ENCODE measurements at places on chromosomes 5 and 9.

DNA sequence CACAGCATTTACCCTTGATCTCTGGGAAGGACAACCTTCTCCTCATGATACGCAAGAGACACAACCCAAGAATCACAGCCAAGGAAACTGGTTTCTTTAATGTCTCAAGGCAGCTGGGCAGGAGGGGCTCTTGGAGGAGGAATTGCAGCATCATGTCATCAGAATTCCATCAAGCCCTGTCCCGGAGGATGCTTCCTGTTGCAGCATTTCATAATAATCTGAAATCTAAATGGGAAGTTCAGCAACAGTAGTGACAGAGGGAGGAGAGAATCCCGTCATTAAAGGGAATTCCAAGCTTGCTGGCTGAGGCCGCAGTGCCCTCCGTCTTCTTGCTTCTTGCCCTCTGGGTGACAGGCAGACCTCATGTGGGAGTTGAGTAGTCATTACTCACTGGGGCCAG, 192.7 kb downstream of the TENT4A start:
- DNase-seq = no peak

DNA sequence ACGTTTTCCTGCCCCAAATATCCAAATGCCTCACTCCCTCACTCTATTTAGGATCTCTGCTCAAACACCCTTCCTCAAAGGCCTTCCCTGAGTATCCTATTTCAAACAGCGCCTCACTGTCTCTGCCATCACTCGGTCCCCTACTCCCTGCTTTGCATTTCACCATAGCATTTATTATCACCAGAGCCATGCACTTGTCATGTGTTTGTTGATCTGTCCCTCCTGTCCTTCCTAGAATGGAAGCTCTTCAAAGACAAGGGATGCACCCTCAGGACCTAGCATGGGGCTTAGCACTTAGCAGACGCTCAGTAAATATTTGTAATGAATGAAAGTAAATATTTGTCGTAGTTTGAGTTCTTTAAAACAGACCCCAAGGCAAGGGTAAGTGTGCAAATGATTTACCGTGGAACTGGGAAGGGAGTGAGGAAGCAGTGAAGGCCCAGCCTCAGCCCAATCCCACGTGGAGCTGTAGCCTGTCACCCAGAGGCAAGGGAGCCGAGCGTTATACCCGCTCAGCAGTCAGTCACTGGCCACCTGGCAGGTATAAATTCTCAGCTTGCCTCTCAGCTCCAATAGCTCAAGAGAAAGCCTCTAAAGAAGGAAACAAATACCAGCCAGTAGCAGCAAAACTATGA, 97.7 kb upstream of the KIF2A start:
- no peak for DNase-seq

DNA sequence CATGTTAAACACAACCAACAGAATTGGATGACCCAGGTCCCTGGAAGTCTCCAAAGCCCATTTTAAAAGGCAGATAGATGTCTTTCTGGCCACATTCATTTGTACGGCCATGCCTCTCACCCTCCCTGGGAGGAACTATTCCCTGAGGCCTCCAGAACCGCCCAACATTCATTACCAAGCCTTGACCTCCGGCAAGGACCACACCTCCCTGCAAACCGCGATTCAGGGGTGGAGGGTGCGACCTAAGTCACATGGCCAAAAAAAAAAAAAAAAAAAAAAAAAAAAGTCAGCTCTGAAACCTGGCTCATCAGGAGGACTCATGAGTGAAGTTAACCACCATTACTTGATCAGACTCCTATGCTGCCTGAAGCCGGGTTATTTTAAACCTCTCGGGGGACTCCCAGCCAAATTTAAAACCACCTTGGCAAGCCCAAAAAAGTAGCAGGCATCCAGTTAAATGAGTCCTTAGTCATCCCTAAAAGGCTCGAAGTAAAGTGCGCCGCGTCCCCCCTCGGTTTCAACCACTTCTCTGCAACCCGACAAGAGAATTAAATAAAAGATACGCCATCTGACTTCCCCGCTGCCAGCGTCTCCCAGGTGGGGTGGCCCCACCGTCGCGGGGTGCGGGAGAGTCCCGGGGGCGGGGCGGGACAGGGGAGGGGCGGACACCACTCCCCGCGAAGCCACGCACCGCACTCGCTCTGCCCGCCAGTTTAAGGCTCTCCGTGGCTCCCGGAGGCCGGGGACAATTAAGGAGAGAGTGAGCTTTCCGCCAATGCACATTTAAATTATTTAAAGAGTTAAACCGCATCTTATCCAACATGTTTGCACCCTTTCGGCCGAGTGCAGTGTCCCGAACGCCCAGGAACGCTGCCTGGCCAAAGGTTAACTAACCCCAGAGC, 2.3 kb downstream of the KLF9 start:
- DNase-seq = peak; percentile 88

DNA sequence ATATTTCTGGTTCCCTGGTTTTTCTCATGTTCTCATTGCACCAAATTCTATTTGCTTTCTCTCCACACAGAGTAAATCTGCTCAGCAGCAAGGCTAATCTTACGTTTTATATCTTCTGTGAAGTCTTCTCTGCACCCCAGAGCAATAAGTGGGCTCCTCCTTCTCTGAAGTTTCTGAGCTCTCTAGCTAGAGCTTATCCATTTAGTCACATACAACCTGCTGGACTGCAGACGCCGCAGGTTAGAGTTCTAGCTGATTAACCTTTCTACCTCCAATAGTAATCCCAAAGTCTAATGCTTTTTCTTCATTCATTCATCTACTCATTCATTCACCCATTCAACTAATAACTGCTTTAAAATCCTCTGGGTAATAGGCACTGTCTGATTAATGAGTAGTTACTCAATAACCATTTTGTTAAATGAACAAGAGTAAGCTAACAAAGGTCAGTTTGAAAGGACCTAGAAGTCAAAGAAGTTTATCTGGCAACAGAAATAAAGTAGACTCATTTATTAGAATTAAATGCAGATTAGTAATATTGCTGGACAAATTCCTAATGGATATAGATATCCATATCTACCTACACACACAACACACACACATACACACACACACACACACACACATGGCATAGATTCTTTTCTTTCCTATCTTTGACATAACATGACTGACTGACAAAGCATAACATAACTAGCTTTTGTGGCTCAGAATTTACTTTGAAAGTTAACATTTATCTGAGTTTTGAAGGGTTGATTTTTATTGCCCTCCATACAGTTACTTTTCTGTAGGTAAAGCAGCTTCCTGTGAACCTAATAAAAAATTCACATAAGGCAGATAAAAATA, 984.6 kb upstream of the SEMA6A start:
- no peak for DNase-seq

GRCh38 chr5:128009403-128009802, 74.2 kb upstream of the SLC12A2 start:
- DNase-seq = no peak

- no peak for DNase-seq
These were observed 372.4 kb downstream of the KCNN2 start for GRCh38 chr5:114734238-114734637.

GRCh38 chr9:136688274-136689107, 1.2 kb upstream of the AGPAT2 start:
- DNase-seq = no peak

- no peak for DNase-seq
These were observed 630.5 kb downstream of the ANXA1 start for GRCh38 chr9:73782166-73782565.

DNA sequence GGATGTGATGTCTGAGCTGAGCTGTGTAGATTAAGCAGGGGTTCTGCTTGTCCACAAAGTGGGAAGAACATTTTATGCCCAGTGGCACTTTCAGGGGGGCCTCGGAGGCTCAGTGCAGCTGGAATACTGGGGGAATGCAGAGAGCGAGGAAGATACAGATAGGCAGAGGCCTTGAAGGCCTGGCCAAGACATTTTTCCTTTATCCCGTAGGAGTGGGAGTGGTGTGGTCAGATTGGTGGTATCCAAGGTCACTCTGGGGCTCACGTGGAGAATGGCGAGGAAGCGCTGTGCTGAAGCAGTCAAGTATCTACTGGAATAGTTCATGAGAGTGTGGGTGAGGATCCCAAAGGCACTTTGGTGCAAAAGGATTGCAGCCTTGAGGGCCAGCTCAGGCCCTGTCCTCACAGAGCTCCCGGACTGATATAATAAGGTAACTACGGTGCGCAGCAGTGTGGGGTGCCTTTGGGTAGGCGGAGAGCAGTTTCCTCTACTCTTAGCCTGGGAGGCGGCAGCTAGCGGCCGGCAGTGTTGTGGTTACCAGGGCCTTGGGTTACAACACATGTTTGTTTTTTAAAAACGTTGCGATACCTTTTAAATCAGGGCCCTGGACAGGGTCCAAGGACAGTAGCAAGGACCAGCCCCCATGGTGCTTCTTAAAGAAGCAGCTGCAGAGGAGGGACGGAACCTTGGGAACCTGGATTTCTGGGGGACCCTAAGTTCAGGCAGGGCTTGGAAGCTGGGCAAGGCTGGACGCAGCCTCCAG, 10.8 kb upstream of the CCDC69 start:
- DNase-seq = no peak

DNA sequence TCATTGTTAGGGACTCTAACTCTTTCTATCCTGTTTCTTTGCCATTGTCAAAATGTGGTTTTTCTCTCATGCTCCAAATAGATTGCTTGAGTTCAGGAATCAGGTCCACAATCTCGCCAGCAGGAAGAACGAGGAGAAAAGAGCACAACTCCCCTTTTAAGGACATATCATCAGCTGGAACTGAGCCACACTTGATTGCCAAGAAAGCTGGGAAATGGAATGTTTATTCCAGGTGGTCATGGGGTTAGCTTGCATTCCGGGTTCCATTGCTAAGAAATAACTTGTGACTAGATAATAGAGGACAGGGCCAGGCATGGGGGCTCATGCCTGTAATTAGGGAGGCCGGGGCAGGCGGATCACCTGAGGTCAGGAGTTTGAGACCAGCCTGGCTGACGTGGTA, 32.4 kb upstream of the C9orf57 start:
- DNase-seq = no peak

GRCh38 chr9:27791311-27791710, 218.0 kb upstream of the C9orf72 start:
- DNase-seq = no peak

DNA sequence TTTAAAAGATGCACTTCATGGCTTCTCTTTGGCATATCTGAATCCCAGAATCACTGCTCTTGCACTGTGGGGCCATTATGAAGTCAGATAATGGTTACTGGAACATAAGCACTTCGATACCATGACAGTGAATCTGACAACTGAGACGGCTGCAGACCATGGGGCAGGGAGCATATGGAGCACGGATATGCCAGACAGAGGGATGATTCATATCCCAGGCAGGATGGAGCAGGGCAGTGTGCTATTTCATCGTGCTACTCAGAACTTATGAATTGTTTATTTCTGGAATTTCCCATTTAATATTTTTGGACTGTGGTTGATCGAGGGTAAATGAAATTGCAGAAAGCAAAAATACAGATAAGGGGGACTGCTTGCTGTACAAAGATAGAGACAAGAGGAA, 145.0 kb downstream of the EGFLAM start:
- no peak for DNase-seq

DNA sequence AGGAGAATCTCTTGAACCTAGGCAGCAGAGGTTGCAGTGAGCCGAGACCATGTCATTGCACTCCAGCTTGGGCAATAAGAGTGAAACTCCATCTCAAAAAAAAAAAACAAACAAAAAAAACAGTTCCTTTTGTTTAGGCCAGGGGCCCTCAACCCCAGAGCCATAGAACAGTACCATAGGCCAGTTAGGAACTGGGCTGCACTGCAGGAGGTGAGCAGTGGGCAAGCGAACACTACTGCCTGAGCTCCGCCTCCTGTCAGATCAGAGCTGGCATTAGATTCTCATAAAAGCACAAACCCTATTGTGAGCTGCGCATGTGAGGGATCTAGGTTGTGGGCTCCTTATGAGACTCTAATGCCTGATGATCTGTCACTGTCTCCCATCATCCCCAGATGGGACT, 49.1 kb upstream of the SUB1 start:
- DNase-seq = no peak

GRCh38 chr5:177509991-177510566, 453 bp upstream of the DOK3 start:
- DNase-seq = no peak

GRCh38 chr9:7811677-7812076, 12.1 kb upstream of the DMAC1 start:
- no peak for DNase-seq

DNA sequence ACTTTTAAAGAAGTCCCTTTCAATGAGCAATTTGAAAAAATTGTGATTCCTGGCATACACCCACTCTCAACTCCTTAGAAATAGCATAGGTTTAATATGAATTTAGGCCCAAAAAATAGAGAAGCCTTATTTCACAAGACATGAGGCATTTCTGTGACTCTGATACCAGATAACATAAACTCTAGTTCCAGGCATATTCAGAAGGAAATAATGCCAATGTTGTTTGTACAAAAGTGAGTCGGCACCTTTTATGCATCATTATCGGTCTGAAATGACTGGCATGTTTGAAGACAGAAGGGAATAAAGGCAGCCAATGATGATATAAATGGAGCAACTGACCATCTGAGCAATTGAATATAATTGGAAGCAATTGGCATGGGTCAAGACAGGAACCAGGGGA, 19.4 kb upstream of the RECK start:
- no peak for DNase-seq

DNA sequence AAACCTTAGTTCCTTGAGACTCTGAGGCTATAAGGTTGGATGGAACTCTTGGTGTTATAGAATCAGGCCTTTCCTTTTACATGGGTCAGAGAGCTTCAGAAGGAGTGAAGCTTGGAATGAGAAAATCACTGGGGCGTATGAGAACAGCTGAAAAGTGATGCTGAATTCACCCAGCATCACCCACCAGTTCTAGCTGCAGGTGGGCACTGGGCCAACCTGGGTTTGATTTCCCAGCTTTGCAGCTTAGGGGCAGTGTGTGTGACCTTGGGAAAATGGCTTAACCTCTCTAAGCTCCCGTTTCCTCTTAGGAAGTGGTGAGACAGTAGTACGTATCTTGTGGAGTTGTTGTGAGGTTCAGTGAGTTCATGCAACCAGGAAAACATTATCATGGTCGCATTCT, 10.7 kb downstream of the PCDH12 start:
- no peak for DNase-seq

GRCh38 chr9:127091526-127091925, 30.9 kb downstream of the ANGPTL2 start:
- DNase-seq = no peak

GRCh38 chr5:76579166-76579937, 43.9 kb downstream of the F2RL2 start:
- no peak for DNase-seq

DNA sequence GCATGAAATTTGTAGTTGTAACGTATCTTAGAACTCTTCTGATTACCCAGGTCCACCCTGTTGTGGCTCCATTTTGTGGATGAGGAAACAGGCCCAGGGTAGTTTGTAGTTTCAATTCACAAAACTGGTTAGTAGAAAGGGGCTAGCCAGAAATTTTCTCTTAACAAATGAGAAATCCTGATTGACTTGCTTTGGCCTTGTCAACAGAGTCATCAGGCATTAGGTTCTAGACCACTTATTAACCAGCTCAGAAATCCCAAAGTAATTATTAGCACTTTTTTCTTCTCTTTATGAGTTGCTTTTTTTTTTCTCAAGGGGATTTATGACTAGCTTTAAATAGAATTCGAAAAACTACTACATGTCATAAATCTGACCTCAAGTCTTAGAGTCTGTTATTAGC, 160.2 kb downstream of the SH3GL2 start:
- no peak for DNase-seq

GRCh38 chr5:154712518-154713437, 42.4 kb upstream of the LARP1 start:
- DNase-seq = no peak
